RPMI8226 (cell line): ENCODE measurements at places on chromosomes 1 and 21.

DNA sequence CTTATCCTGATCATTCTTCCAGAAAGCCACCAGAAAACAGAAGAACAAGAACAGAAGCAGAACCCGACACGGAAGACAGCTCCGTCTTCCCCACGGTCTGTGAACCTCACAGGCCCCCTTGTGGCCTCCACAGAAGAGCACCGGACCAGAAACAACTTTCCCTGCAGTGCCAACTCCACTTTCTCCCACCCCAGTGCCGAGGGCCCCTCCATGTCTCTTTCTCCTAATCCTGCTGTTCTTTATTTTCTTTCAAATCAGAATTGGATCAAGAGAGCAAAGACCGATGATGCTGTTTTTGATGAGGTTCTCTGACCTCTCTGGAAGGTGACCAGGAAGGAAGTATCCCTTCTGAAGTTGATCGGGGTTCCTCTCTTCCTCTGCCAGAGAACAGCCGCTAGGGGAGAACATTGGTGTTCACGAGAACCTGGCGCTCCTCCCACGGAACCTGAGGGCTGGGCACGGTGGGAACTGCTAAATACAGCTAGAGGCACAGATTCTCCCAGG is 58.9 kb upstream of the CTTNBP2NL start:
- DNase-seq = peak; percentile 3

DNA sequence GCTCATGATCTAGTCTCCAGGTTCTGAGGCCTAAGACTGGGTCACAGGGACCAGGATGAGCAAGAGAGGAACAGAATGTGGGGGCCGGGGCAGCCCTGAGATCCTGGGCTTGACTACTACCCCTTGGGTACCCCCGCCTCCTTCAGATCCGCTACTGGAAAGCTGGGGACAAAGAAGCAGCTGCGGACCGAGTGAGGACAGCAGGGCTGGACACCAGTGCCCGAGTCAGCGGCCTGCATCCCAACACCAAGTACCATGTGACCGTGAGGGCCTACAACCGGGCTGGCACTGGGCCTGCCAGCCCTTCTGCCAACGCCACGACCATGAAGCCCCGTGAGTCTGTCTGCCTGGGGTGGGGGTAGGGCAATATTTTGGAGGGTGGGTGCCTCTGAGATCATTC is 12.5 kb downstream of the TMEM81 start:
- no peak for DNase-seq

DNA sequence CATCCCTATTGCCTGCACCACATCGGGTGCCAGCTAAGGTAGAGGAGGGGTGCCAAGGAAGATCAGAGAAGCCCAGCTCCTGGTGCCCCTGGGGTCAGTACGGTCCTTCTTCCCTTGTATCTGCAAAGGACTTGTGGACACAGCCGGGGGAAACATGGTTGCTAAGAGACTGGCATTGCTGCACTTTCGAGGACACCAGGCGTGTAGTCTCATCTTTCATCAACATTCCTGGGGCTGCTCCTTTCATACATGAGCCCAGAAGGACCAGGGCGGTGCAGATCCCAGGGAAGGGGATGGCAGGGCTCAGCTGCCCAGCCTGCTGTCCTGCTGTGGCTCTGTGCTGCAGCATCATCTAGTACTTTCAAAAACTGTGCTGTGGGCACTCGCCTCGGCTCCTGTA is 61.0 kb downstream of the RUNX1 start:
- no peak for DNase-seq

- DNase-seq = no peak
Measured at GRCh38 chr1:109917051-109917767, 6.6 kb downstream of the CSF1 start.

DNA sequence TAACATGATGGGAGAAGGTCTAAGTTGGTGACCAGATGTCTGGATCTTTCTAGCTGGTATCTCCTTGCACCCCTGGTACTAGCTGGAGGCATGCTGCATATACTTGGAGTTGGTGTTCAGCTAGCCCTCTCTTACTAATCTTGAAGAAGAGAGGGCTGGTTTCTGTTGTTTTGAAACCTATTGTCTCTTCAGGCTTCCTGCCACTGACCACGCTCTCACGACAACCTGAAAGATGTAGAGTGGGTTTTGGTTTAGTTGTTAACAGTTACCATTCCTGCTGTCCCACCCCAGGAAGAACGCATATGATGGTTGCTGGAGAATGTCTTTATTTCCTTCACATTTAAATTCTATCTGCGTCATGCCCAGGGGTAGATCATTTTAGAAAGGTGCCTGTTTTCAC is 3.6 kb downstream of the MAN1C1 start:
- no peak for DNase-seq

DNA sequence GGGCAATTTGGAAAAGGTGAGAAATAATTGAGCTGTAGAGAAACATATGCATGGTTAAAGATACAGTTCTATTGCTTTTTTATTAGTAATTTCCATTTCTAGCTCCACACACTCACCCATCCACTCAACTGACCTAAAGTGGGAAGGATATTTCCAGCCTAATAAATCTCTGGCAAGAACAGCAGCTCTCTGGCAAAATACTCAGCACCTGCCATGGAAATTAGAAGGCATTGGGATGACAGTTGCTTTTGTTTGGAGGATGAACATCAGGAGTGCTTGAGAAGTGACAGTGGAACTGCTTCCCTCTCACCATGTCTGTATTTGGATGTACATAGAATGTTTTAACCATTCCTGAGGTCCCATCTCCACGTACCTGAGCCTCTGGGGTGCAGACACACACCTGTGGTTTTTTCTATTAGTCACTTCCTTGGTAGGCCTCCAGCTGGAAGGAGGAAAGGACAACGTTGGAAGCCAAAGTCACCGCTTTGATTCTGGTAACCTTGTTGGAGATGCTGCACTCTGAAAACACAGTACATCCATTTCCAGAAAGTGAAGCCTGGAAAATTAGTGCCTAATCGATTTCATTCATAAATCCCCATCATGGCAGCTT is 62.3 kb upstream of the RUNX1 start:
- DNase-seq = no peak

DNA sequence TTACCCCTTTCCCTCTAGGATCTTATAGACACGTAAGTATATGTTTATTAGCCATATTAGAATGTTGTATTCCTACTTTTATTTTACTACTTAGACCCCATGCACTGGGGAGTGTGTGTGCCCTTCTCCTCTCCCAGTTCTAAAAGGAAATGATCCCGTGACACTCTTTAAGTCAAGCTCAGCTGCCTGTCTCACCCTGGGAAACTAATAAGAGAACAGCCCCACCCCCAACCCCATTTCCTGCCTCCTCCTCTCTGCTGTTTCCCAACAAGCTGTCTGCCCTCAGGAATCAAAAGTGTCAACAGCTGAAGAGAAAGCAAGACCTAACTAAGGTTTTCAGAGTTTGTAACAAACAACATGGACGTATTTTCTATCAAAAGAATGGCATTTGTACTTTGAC is 92.6 kb upstream of the VAV3 start:
- no peak for DNase-seq

DNA sequence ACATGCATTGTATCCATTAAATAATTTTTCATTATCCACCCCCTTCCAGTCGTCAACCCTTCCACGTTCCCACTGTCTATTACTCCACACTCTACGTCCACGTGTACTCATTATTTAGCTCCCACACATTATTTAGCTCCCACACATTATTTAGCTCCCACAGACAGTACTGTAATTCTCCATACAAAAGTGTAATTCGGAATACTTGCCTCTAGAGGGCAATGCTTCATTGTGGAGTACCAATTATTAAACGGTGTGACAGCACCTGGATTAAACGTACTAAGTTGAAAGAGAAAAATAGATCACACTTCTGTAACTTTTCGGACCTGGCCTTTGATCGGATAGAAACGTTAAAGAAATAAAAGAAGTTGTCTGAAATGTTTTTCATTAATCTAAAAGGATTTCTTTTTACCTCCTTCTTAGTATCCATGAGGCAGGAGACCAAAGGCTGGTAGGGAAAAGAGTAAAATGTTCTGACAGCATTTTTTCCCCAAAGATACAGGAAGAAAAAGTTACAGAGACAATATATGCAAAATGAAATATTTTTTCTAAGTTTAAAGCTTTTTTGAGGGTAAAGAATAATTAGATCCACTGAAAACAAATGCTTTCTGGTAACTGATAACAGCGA is 99.2 kb downstream of the LHX8 start:
- peak; percentile 37 for DNase-seq

GRCh38 chr1:103199001-103199400 is 90.7 kb upstream of the COL11A1 start:
- no peak for DNase-seq

GRCh38 chr1:171841931-171842761 is 848 bp downstream of the DNM3 start:
- DNase-seq = no peak

DNA sequence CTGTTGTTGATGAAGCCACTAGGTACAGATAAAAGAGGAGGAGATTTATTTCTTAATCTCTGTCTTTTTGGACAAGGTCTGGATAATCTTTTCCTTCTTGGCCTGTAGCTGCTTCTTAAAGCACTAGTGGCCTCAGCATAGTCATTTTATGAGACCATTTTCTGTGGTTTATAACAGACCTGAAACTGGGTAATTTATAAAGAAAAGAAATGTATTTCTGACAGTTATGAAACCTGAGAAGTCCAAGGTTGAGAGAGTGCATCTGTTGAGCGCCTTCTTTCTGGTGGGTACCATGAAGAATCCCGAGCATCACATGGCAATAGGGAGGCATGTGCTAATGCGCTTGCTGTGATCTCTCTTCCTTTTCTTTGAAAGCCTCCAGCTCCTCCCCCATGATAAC is 36.7 kb upstream of the PDC start:
- no peak for DNase-seq

DNA sequence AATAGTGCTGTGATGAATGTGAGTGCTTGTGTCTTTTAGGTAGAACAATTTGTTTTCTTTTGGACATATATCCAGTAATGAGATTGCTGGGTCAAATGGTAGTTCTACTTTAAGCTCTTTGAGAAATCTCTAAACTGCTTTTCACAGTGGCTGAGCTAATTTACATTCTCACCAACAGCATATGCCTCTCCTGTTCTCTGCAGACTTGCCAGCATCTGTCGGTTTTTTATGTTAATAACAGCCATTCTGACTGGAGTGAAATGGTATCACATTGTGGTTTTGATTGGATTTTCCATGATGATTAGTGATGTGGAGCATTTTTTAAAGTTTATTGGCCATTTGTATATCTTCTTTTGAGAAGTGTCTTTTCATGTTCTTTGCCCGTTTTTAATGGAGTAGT is 647.3 kb upstream of the ADAMTS5 start:
- no peak for DNase-seq

DNA sequence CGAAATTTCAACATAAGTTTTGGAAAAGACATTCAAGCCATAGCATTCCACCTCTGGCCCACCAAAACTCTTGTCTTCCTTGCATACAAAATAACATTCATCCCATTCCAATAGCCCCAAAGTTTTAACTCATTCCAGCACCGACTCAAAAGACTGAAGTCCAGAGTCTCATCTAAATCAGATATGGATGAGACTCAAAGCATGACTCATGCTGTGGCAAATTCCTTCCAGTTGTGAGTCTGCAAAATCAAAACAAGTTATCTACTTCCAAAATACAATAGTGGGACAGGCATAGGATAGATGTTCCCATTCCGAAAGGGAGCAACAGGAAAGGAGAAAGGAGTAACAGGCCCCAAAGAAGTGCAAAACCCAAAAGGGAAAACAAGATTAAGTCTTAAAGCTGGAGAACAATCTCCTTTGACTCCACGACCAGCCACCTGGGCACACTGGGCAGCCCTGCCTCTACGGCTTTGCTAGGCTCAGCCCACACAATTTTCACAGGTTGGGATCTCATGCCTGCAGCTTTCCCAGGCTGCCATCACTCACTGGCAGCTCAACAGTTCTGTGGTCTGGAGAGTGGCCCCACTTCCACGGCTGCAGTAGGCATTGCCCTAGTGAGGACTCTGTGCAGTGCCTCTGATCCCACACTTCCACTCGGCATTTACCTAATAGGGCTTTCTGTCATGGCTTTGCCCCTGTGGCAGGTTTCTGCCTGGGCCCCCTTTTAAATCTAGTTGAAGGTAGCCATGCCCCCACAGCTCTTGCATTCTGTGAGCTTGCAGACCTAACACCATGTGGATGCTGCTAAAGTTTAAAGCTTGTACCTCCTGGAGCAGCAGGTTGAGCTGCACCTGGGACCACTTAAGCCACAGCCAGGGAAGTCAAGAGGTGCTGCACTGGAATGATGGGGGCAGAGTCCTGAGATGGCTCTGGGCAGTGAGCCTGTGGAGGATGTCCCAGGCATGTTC is 51.0 kb downstream of the RUNX3 start:
- no peak for DNase-seq

GRCh38 chr1:173477286-173478093 is at the start of gene PRDX6:
Gene PRDX6, plus strand, starts transcription at chr1:173477335. Its CDS starts 63 bp downstream, at chr1:173477398.
- peak; percentile 67 for DNase-seq

DNA sequence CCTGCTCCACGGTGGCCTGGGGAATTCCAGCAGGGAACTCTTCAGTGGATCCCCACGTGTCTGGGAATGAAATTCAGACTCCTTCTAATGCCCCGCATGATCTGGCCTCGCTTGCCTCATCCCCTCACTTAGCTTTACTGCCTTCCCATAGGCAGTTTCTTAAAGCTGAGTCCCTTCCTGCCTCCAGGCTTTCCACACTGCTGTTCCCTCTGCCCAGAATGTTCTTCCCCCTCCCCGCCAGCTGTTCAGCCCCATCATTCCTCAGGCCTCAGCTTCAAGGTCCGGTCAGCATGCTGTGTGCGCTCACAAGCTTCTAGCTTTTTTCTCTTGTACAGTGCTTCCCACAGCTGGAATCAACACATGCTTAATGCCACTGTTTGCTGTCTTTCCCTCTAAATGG is 54.9 kb upstream of the WASF2 start:
- DNase-seq = no peak

- DNase-seq = no peak
Measured at GRCh38 chr1:156886583-156887281, 6.8 kb upstream of the PEAR1 start.

DNA sequence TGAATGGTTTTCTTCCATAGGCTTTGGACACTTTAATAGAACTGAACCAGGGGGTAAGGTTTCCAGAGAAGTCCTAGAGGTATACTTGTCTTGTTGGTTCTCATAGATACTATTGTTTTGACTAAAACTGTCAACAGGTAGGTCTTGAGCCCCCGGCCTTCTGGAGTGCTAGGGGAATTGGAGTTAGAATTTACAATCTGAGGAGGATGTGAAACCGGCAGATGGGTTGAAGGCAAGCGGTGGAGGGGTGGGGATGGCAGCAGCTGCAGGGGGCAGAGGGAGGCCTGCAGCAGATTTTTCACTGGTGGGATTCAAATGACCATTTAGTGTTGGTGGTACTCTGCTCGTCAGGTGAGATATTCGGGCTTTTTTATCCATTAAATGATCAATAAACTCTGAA is 4.3 kb upstream of the CD1D start:
- peak; percentile 43 for DNase-seq

GRCh38 chr1:151837884-151838221 is 1.8 kb downstream of the C2CD4D start:
- no peak for DNase-seq

GRCh38 chr1:58789322-58789856 is 5.5 kb upstream of the JUN start:
- no peak for DNase-seq

- DNase-seq = no peak
Measured at GRCh38 chr1:10870493-10871096, 74.1 kb upstream of the CASZ1 start.
